ENCODE measurements at places on chromosomes 3 and 15.

DNA sequence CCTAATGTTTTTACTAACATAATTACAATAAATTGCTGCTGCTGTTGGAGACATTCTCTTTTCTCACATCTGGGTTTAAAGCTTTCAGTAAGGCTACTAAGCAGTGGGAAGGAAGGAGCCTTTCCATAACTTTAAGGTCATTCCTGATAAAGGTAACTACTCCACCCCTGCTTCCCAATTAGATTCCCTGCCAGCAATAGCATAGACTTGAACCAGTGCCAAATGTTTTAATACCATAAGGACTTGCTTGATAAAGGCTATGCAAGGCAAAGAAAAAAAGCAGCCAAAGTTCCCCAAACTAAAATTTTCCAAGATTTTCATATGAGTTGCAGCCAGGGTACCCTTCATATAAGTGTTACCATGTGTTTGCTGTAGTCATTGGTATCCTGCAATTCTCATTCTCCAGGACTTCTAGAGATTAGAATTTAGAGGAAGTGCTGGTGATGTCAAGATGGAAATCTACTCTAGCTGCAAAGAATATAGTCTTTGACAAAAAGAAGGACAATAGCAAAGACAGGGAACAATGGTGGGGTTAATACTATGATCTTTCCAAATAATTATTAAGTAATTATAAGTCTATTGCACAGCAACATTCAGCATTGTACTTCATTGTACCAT, 106.1 kb downstream of the FILIP1L start:
- no peak for DNase-seq

DNA sequence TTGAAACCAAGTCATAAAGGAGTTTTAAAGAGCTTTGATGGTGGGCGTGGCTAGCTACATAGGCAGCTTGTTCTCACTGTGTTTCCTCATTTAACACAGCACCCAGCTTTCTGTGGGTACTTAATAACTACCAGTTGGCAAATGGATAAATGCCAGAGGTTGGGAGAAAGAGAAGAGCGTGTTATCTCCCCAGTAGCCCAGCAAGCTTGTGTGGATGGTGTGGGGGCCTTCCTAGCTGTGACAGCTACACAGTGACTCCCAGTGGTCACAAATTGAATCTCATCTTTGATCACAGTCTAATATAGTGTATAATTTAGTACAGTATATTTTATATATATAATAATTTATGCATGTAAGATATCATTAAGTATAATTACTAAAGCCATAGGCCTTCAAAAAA, 984.1 kb downstream of the EPHA3 start:
- no peak for DNase-seq

DNA sequence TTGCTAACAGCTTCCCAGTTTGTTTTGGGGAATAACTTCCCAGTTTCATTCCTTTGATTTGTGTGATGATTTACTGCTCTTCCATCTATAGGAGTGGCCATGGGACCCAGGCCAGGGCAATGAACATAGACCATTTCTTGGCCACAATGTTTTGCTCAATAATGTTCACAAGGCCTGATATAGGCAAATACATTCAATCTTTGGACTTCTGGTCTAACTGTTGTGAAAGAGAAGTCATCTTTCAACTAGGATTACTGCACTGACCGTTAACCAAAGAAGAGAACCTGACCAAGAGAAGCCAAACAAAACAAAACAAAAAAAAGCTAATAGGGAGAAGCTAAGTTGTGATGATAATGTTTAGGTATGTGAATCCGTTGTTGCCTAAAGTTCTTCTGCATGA, 221.8 kb upstream of the SUCLG2 start:
- DNase-seq: no peak

GRCh38 chr3:180246688-180247195, 210.0 kb upstream of the PEX5L start:
- DNase-seq: no peak

GRCh38 chr3:161108840-161109239, 3.7 kb upstream of the B3GALNT1 start:
- no peak for DNase-seq

DNA sequence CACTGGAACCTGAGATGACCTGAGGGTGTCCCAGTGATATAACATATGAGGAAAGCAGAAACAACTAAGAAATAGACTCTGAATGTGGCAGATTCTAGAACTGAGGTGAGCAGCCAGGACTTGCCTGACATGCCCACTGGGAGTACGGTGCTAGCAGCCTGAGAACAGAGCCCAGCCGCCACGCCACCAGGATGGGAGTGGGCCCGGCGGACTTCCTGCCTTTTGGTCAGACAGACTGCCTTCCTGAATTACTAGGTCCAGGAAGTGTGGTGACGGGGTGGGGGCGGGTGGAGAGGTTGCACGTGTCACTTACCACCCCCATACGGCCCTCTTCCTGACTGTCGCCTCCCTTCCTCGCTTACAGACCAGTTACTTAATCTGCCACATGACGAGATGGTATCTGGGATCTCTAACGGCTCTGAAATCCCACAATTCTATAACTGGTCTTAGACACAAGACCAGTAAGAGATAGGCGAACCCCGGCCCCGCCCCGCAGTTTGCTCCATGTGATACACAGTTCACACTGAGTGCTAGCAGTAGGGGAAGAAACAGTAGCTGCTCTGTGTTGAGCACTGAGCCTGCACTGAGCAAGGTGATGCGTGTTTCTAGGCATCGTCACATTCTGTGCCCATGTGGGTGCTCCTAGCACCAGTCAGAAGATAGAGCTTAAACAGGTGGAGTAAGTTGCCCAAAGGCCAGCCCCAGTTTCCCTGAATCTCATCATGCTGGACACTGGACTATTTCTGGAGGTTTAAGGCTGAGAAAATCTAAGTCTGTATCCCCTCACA, 95.7 kb downstream of the CPN2 start:
- DNase-seq: peak; percentile 12

DNA sequence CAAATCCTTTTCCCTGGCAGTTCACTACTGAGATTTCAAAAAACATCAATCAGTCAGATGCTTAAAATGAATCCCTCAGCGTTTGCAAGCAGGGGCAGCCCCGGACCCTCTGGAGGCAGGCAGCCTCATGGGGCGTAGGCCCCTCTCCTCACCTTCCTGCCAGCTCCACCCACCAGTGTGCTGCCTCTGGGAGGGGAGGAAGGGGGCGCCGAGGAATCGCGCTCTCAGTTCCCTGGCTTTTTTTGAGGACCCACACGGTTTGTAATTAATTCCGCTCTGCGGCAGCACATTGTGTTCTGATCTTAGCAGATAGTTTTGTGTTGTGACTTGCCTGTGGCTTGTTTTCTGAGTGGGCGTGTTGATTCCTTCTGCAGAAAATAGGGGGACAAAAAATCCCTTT, 159.9 kb downstream of the KLF13 start:
- DNase-seq: no peak

- DNase-seq: no peak
Measured at GRCh38 chr3:13891017-13891392, 11.1 kb upstream of the WNT7A start.

DNA sequence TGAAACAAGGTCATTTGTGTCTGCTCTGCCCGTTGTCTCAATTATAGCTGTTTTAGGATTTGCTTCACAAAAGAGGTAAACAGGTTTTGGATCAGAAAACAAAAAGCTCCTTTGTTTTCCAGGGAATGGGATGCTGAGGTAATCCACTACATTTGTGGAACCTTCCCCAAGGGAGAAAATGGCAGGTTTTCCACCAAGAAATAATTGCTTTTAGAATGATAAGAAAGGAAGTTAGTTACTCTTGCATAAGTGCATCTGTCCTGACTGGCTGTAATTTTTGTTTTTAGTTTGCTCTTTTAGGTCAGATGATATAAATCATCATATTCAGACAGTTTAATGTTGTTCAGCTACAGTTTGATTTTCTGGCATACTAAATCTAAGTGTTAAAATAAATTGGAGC, 198.5 kb upstream of the COL8A1 start:
- DNase-seq: no peak

- DNase-seq: no peak
Measured at GRCh38 chr3:126300001-126300760, 57.0 kb downstream of the KLF15 start.

- no peak for DNase-seq
Measured at GRCh38 chr15:83904107-83905040, 250.5 kb downstream of the ADAMTSL3 start.

All from GM18507 (cell line).